Left renal cortex interstitium (tissue), 4 donors: ENCODE measurements at places on chromosomes 11 and 22. TPM values are rescaled to one million over a fixed set of nuclear protein-coding genes. Genes with fewer than 3 reads are reported as not detected.

Gene POU2AF1
- polyA plus RNA-seq = 1.2 TPM

DNA sequence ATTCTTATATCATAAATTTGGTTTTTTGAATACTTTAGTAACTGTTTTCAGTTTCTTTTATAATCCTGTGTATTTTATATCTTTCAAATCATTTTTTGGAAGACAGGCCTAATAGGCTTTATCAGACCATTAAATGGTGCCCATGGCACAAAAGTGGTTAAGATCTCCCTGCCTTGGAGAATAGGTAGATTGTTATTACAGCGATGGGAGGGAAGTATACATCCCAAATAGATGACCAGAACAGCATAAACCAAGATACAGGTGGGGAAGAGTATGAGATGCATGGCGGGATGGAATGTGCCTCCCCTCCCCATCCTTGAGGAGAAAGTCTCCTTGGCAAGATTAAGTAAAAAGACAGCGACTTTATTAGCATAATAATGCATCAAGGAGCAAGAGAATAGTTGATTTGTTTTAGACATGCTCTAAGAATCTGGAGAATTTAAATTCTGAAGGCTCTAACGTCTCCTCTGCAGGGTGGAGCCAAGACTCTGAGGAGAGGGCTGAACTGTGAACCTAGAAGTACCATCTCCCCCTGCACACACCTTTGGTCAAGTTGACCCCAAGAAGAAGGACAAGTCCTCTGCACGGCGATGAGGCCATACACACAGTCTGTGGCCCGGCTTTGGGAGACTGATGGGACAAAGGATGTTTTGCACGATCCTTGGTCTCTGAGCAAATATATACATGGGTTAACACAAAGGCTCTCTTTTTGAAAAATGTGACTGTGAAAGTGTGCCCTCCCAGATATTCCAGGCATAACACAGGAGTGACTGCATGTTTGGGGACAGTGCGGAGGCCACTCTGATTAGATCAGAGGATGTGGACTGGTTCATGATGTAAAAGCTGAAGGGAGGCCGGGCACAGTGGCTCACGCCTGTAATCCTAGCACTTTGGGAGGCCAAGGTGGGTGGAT, 61.1 kb upstream of the SLC35C1 start:
- no peak for DNase-seq

GRCh38 chr11:12241971-12242672, 131.7 kb downstream of the MICAL2 start:
- DNase-seq = no peak

Gene MS4A4A
- 4.6 TPM for polyA plus RNA-seq

Gene CCDC87
- 0.24 TPM for polyA plus RNA-seq

GRCh38 chr11:16843294-16843693, 104.8 kb downstream of the C11orf58 start:
- no peak for DNase-seq
